ENCODE measurements at places on chromosomes 7 and 10.

DNA sequence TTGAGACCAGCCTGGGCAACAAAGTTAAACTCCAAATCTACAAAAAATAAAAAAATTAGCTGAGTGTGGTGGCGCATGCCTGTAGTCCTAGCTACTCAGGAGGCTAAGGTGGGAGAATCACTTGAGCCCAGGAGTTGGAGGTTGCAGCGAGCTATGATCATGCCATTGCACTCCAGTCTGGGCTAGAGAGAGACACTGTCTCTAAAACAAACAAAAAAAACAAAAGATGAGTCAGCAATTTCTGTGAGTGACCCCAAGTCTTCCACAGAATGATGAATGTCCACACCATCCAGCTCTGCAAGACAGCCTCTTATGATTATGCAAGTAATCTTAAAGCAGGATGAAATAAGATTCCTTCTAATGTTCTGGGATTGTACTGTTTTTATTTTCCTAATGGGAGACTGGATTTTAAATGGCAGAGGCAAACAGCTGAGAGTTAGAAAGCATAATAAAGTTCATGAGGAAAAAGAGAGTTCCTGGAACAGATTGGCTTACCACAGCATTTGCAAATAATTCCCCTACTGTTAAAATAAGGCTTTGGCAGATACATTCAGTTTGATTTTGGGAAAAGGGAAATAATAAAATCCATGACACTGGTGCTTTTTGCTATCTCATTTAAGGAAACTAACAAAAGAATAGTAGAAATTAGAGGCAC lies 18.9 kb upstream of the PRKAR2B start:
- no peak for DNase-seq

DNA sequence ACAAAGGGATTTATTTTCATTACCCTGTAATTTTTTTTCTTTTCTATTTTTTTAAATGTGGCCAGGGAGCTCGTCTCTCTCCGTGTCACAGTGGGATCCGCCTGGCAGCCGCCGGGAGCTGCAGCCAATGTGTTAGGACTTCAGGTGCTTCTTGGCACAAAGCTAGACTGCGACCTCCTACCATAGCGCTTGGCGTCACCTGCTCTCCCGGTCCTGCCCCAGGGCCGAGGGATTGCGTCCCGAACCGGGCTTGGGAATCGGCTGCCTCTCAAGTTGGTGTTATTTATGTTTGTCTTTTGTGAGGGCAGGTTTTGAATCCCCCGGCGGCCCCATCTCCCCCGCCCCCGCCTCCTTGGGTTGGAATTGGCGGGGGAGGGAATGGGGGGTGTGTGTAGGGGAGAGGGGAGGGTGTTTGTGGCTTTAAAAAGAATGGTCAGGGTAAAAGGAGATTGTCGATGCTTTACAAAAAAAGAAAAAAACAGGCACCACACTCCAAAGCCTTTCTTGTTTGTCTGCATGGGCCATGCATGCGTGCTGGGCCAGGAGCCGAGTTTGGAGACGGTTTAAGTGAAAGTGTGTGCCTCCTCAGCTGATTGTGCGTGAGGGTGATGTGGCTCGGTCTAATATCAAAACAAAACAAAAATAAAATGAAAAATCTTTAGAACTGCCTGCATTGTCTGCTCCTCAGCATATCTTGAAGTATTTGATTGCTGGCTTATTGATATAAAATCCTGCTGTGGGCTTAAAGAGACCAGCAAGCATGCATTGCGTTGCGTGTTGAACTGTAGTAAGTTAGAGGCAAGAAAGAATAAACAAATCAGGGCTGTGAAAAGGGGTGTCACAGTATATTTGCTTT lies 1.2 kb downstream of the PPP1R9A start:
- DNase-seq, result peak; percentile 71

DNA sequence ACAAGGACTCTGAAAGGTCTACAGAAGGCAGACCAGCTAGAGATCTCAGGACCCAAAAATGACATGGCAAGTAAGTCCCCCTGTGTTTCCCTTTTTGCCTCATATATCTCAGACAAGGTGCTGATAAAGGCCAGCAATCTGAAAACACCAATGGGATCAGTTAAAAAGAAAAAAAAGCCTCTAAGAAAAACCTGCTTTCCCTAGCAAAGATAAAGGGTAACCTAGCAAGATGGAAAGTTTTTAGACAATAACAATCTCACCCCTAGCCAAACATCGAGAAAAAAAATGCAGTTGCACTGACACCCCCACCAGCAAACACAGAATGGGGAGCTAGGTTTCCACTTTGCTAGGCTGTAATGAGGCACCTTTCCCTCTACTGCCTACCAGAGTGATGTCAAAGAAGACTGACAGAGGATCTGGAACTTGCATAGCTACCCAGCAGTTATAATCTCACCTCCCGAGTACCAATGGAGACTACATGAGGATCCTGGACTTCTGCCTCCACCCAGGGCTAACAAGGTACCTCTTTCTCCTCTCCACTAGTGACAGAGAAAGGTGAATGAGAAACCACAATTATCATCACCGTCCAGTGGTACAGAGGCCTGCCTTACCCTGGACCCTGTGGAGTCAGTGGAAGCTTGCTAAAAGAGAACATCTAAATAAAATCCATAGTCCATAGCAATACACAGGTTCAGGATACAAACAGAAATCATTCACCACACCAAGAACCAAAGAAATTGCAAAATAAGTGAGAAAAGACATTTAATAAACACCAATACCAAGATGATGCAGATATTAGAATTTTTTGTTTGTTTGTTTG lies 240.8 kb downstream of the ARHGAP12 start:
- no peak for DNase-seq

DNA sequence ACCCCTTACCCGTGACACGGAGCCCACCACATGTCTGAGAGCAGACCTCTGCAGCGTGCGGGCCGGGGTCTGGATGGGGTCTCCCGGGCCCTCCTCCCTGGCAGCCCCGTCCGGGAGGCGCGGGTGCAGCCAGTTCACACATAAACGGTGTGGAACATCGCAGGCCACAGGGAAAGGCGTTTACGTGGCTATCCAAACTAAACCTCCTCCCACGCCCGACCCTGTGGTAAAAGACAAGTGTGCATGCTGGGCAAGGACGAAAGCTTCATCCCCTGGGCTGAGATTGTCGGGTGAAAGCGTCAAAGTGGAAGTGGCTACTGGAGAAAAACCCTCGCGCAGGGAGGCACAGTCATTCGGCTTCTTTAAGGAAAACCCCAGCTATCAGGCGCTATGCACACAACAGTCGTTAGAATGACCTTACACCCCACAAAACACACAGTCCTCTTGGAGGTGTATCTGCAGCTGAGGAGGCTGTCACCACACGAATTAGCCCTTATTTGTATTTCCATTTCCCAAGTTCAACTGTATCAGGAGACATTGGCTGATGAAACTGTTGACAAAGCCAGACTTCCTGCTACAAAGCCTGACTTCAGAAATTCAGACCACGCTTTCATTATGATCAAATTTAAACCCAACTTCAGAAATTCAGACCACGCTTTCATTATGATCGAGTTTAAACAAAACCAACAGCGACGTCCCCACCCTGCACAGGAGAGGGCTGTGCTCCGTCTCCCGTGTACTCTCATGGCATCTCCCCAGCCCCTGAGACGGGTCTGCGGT lies 15.3 kb downstream of the GPER1 start:
- no peak for DNase-seq

DNA sequence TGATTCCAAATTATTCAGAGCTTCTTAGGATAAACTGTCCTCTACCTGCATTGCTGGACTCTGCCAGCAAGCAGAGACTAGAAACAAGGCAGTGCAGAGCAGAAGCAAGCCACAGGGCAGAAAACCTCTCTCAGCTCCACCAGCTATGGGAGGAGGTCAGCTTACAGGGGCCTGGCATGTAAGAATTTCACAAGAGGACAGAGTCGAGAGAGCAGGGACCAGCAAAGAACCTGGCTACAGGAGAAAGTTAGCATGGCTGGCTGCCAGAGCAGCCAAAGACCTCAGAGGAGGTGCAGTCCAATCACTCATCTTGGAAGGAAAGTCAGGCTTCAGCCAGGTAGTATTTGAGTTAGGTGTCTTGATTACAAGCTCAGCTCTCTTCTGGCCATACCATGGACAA lies 62.9 kb downstream of the ENO4 start:
- no peak for DNase-seq

- DNase-seq, result no peak
Observed at GRCh38 chr7:95056107-95056739, 148.8 kb downstream of the PPP1R9A start.

DNA sequence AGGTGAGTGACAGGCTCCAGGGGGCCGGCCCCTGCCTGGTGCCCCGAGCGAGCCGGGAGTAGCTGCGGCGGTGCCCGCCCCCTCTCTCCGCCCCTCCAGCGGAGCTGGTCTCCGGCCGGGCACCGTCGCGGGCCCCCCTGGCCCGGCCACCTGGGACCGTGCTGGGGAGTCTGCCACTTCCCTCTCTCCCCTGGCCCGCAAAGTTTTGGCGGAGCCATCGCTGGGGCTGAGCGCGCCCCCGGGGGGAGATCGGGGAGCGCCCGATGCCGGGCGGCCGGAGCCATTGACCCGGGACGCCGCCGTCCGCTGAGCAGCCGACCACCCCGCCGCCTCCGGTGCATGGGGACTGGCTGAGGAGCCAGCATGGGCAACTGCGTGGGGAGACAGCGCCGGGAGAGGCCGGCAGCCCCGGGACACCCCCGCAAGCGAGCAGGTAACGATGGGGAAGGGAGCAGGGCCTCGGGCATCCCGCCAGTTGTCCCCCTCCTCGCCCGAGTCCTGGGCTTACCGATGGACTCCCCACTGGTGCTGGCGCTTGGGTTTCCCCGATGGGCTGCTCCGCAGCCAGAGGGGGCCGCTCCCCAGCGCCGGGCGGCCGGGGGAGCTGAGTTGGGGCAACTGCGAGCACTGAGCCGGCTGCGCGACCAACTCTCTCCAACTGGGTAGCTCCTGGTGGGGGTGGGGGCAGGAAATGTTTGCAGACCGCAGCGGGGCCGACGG lies at the start of gene UBTD1:
UBTD1 (plus strand) TSS at position 84 of the 720 bp plus-strand sequence; CDS start at position 364, 280 bp downstream.
- DNase-seq, result no peak

- no peak for DNase-seq
Observed at GRCh38 chr10:32348297-32349198, 1.6 kb upstream of the EPC1 start.

DNA sequence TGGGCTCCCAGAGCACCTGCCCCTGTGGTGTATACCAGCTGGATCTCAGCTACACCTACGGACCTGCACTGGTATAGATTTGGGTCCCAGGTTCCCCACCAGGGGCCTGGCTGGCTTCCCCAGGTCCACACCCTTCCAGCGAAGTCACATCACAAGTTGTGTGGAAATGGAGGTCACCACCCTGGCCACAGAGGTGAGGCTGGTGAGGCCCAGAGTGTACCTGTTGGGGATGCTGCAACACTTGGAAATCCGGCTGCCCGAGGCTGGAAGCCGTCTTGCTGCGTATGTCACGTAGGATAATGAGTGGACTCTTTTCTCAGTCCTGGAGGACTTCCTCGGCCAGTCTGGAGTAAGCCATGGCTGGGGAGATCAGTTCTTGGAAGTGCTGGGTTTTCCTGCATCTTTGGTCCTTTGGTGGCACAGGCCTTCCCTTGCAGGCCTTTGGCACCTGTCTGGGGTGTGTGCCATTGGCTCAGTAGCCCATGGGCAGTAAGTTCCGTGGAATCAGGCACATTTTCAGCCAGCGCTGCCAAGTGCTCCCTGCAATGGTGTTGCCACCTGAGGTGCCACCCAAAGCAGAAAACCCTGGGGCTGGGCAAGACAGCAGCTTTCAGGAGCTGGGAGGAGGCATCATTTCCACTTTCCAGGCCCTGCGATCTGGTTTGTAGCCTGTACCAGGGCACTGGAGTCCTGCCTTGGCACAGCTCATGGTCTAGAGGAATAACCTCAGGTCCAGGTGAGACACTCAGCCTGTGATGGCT lies 97.9 kb downstream of the LHPP start:
- no peak for DNase-seq

DNA sequence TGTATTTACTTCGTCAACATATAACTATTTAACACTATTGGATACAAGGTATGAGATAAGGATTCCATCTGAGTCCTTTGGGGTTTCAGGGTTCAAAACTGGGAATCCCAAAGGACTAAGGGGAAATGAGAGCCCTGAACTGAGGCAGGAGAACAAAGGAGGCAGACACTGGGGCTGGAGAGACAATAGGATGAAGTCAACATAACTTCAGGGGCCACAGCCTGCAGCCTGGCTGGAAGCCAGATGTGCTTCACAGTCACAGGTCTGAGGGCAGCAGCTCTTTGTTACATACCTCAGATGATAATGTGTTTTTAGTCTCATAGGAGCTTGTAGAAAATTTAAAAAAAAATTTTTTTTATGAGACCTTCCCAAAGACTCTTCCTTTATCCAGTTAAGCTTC lies 73.3 kb downstream of the NRF1 start:
- no peak for DNase-seq

GRCh38 chr7:83695128-83695960 lies 46.4 kb upstream of the SEMA3E start:
- DNase-seq, result no peak
